Neural progenitor cell (in vitro differentiated cells): ENCODE measurements at places on chromosomes 5 and 9. TPM values are rescaled to one million over a fixed set of nuclear protein-coding genes. Genes with fewer than 3 reads are reported as not detected.

DNA sequence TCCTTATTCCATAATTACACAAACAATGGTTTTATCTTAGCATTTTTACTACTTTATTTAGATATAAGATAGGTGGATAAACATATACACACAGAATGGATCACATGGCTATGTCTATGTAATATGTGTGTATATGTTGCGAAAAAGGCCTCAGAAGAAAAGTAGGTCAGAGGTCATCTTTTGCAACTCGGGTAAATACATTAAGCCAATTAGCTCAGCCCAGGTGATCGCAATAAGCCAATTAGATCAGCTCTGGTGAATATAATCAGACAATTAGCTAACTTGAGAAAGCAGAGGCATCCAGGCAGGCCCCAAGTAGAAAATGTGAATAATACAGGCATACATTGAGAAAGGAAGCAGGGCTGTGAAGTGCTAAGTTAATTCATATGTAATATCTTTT lies 24.3 kb downstream of the SLCO4C1 start:
- no peak overlapping the region for H3K27ac ChIP-seq
- H3K4me1 ChIP-seq: peaks cover 12% of the 10 kb centered on the region
- peak; percentile 70 for DNase-seq

DNA sequence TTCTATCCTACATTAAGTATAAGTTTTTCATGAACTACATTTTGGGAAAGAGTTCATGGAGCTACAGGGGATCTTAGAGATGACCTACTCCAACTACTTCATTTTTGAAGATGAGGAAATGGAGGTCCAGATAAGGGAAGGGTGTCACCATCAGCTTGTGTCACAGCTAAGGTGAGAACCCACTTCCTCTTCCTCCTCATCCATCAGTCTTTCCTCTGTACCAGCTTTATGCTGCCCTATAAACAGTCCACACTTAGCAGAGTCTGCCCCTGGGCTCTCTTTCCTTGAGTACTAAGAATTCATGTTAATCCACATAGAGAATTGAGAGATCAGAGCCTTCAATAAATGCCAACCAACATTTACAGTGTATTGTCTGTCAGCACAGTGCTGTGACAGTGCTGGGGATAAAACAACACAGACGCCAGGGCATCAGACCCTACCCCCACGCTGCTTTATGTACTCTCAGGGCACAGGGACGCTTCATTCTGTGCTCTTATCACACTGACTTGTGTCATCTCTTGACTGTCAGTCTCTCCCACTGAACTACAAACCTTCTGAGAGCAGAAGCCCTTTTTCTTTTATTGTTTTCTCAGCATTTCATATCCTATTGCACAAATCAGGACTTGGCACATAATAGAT lies 22.1 kb downstream of the ADRB2 start:
- no peaks in the 10 kb centered on the region for H3K36me3 ChIP-seq
- no peaks in the 10 kb centered on the region for H3K27me3 ChIP-seq

Gene RMRP
- 1,307 and 2,709 TPM in 2 replicates for total RNA-seq

Gene IFNA10
- total RNA-seq: not detected in 2 replicates

- no peaks in the 10 kb centered on the region for H3K36me3 ChIP-seq
- no peaks in the 10 kb centered on the region for H3K4me1 ChIP-seq
- no peak overlapping the region for H3K4me3 ChIP-seq
- H3K27me3 ChIP-seq: no peaks in the 10 kb centered on the region
- H3K27ac ChIP-seq: no peak overlapping the region
Measured at GRCh38 chr9:114791736-114792135, 14.1 kb downstream of the TNFSF15 start.

Gene MPDZ
- 64.1 and 88.3 TPM in 2 replicates for total RNA-seq

DNA sequence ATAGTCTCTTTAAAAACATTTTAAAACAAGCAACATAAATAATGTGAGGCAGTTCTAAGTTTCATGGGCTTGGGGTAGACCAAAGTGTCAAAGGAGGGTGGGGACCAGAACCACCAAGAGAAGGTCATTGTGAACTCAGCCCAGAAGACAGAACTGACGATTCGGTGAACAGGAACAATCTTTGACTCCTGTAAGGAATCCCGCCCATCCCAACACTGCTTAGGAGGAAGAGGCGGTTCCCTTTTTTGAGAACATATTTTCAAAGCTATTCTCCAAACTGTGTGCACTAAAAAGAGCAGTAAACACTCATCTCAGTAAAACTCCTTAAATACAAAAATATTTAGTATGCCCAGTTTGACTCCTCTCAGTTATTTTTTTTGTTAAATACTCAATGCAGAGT lies 176.5 kb upstream of the TLE4 start:
- H3K4me3 ChIP-seq: peak overlapping the region; percentile 12
- no peaks in the 10 kb centered on the region for H3K27me3 ChIP-seq
- no peak for DNase-seq
- peaks cover 32% of the 10 kb centered on the region for H3K4me1 ChIP-seq

GRCh38 chr5:150465927-150466326 lies 16.4 kb upstream of the RPS14 start:
- no peaks in the 10 kb centered on the region for H3K27me3 ChIP-seq
- DNase-seq: no peak
- H3K4me1 ChIP-seq: peaks cover 16% of the 10 kb centered on the region
- no peaks in the 10 kb centered on the region for H3K36me3 ChIP-seq
- no peak overlapping the region for H3K4me3 ChIP-seq
- no peak overlapping the region for H3K27ac ChIP-seq

DNA sequence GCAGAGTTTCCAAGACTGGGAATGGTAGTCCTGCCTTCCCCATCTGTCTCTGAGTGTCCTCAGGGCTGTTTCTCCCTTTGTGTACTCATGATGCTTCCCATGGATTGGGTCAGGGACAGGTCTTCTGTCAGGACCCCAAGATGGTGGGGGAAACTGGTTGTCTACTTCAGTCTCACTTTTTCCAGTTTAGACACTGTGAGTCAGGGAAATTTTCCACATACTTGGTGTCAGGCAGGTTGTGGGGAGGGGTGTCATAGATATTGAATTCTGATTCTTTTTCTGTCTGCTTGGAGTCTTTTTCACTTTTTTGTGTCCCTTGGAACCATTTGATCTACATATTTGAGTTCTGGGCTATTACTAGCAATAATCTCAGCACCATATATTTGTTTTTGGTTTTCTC lies 10.3 kb downstream of the POLK start:
- no peak overlapping the region for H3K27ac ChIP-seq
- no peak overlapping the region for H3K4me3 ChIP-seq
- DNase-seq: no peak
- no peaks in the 10 kb centered on the region for H3K36me3 ChIP-seq

DNA sequence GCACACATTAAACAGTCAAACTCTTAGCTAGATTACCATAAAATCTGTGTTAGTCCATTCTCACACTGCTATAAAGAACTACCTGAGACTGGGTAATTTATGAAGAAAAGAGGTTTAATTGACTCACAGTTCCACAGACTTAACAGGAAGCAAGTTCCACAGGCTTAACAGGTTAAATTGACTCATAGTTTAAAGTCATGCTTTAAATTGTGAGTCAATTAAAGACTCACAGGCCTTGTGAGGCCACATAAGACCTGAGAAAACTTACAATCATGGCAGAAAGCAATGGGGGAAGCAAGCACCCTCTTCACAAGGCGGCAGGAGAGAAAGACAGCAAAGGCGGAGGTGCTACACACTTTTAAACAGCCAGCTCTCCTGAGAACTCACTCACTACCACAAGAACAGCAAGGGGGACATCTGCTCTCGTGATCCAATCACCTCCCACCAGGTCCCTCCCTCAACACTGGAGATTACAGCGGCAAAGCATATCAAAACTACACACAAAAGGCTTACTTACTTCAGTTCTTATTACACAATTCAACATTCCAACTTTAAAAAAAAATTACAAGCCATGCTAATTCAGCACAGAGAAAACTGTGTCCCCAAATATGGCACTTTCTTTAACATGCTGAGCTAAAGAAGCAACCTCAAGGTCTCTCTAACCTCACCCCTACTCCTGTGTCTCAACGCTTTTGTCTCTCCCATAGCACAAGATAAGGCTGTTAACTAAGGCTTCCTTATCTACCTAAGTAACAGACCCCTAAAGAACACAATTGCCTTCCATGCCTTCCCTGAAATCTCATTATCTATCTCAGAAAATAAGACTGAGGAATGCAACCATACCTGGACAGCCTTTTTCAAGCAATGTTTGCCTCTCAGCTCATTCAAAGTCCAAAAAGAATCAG lies 805.1 kb downstream of the NR2F1-AS1 start:
- no peaks in the 10 kb centered on the region for H3K27me3 ChIP-seq
- H3K27ac ChIP-seq: no peak overlapping the region
- H3K4me3 ChIP-seq: no peak overlapping the region
- H3K4me1 ChIP-seq: peaks cover 62% of the 10 kb centered on the region

GRCh38 chr9:4883326-4883873 lies 90.7 kb downstream of the RCL1 start:
- no peaks in the 10 kb centered on the region for H3K27me3 ChIP-seq
- H3K27ac ChIP-seq: no peak overlapping the region
- H3K4me1 ChIP-seq: peaks cover 32% of the 10 kb centered on the region
- DNase-seq: no peak
- no peak overlapping the region for H3K4me3 ChIP-seq

- no peak overlapping the region for H3K27ac ChIP-seq
- no peaks in the 10 kb centered on the region for H3K4me1 ChIP-seq
- DNase-seq: no peak
- no peaks in the 10 kb centered on the region for H3K27me3 ChIP-seq
- no peak overlapping the region for H3K4me3 ChIP-seq
Measured at GRCh38 chr5:138408023-138408422, 30.8 kb upstream of the REEP2 start.

Gene TAF1L
- total RNA-seq: not detected in 2 replicates

DNA sequence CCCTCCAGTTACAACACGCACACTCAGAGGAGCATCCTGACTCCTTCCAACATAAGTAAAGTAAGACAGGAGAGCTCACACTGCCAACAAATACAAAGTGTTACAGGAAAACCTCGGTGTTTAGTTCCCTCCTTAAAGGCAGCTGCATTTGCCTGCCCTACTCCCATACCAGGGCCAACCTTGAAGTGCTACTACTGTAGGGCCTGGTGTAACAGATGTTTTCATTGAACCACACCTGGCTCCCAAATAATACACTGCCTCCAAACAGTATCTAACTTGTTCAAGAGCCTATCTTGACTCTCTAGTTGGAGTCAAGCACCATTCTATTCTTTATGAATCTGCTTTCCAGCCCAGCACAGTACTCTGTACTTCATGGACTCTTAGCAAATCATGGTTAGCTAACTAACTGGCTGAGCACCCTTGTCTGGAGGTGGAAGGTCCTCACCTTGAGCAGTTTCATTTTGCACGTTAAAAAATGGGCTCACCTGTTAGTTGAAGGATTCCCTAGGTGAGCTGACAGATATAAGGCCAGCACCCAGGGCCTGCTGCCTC lies 34.6 kb downstream of the TTC39B start:
- H3K27ac ChIP-seq: no peak overlapping the region
- H3K4me1 ChIP-seq: peaks cover 9% of the 10 kb centered on the region
- no peaks in the 10 kb centered on the region for H3K36me3 ChIP-seq
- H3K4me3 ChIP-seq: no peak overlapping the region
- H3K27me3 ChIP-seq: no peaks in the 10 kb centered on the region
- no peak for DNase-seq

Gene NUTM2F
- total RNA-seq: 0.22 TPM in 1 of 2 replicates, not detected in the other

Gene SHROOM1
- total RNA-seq: 0.36 and 2.0 TPM in 2 replicates

GRCh38 chr9:129482521-129483414 lies 138.1 kb downstream of the C9orf50 start:
- no peaks in the 10 kb centered on the region for H3K36me3 ChIP-seq
- peaks cover 30% of the 10 kb centered on the region for H3K27me3 ChIP-seq
- H3K4me3 ChIP-seq: peak overlapping the region; percentile 63

DNA sequence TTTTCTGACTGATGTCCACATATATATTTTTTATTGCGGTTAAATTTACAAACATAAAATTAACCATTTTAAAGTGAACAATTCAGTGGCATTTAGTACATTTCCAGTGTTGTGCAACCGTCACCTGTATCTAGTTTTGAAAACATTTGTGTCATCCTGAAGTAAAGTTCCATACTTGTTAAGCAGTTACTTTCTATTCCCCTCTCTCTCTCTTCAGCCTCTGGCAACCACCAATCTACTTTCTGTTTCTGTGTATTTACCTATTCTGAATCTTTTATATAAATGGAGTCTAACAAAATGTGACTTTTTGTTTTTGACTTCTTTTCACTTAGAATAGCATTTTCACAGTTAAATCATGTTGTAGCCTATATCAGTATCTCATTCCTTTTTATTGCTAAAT lies 480.1 kb upstream of the SMARCA2 start:
- DNase-seq: no peak
- no peaks in the 10 kb centered on the region for H3K36me3 ChIP-seq
- H3K4me3 ChIP-seq: no peak overlapping the region

Gene PCDHGA1
- 1.0 and 1.5 TPM in 2 replicates for total RNA-seq

Gene TAF11L10
- total RNA-seq: not detected in 2 replicates

- no peaks in the 10 kb centered on the region for H3K36me3 ChIP-seq
- H3K4me1 ChIP-seq: no peaks in the 10 kb centered on the region
- H3K27me3 ChIP-seq: no peaks in the 10 kb centered on the region
- H3K4me3 ChIP-seq: no peak overlapping the region
Measured at GRCh38 chr5:133884569-133885311, 83.7 kb downstream of the C5orf15 start.

Gene BTNL8
- total RNA-seq: 0.22 and 0.34 TPM in 2 replicates

- DNase-seq: no peak
- H3K36me3 ChIP-seq: no peaks in the 10 kb centered on the region
- H3K4me3 ChIP-seq: no peak overlapping the region
- H3K4me1 ChIP-seq: no peaks in the 10 kb centered on the region
- H3K27me3 ChIP-seq: no peaks in the 10 kb centered on the region
Measured at GRCh38 chr5:20832204-20833080, 844.4 kb upstream of the CDH18 start.

Gene FOXD4
- total RNA-seq: 0.12 TPM in 1 of 2 replicates, not detected in the other

Gene TGFBI
- 9.5 and 16.4 TPM in 2 replicates for total RNA-seq

Gene CCNJL
- 8.4 and 9.4 TPM in 2 replicates for total RNA-seq

Gene ERAP2
- total RNA-seq: not detected in 2 replicates

DNA sequence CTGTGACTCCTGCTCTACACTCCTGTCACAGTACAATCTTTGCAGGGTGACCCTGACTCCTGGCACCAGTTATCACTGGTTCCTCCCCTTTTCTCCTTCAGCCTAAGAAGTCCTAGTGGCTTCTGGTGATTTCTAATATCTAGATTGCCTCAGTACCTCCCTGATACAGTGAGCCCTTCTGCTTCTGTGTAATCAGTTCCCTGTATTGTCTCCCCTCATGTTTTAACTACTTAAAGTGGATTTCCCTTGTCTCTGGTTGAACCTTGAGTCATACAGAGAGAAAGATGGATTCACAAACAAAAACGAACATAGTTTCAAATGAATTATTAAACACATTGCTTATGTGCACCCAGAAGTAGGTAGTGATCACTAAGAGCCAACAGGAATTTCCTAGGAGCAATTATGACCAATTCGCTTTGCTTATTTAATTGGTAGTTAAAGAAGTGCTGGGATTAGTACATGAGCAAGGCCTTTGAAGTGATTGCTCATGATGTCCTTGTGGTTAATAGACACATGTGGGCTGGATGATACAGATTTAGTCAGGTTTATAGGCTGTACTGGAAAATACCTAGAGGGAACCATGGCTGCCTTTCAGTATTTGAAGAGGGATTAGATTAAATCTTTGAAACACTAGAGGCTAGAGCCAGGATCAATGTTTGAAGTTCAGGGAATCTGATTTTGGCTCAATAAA lies 145.8 kb upstream of the MEF2C start:
- no peaks in the 10 kb centered on the region for H3K36me3 ChIP-seq
- H3K27ac ChIP-seq: no peak overlapping the region
- no peak for DNase-seq
- no peaks in the 10 kb centered on the region for H3K4me1 ChIP-seq

Gene FOXI1
- 0.09 TPM in 1 of 2 replicates, not detected in the other for total RNA-seq
